ENCODE measurements at places on chromosomes 6 and 20.

DNA sequence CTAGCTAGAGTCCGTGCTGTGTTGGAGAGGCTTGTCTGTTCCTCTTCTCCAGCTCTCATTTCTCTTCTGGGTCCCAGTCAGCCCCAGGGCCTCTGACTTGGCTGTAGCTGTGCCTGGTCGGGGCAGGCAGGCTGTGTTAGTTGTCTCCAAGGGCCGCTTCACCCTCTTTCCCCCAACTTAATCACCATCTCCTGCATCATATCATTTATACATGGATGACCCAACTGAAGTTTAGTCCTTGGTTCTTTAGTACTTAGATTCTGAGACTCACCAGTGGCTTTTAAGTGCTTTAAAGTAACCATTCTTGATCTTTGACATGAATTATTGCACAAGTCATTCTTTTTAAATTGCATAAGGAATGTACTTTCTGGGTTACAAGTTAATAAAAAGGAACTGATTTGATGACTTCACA lies 127.3 kb downstream of the RTN4IP1 start:
- DNase-seq: no peak

- DNase-seq: no peak
Observed at GRCh38 chr6:5540370-5540769, 279.1 kb downstream of the FARS2 start.

- peak; percentile 15 for DNase-seq
Observed at GRCh38 chr20:13008761-13009681, at the start of gene SPTLC3. TSS of gene SPTLC3 (plus strand) at chr20:13008972. CDS start at chr20:13009268, 296 bp downstream.

DNA sequence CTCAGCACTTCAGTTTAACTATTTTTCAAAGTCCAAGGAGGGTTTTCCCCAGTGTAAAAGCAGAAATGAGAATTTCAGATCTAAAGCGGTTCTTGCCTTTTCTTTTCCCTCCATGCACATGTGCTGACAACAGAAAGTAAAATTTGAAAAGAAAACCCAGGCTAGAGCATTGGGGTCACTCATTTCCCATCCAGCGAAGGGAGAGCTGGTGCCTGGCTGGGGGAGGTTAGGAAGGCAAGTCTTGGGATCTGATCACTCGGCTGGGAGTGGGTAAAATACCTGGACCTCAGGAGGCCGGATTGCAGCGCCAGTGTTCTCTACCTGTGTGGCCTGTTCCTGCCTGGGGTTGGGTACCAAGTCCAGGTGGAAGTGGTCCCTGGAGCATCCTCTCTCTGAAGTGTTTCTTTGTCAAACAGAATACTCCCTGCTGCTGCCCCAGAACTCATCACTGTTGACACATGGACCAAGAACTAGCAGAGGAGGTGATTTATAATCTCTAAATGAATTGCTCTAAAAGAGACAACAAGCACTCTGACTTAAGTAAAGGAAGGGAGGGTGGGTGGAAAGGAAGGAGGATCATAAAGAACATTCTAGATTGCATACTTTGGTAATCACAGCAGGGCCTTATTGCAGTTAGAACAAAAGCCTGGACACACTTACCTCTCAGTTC lies 136.0 kb downstream of the MTHFD1L start:
- no peak for DNase-seq

GRCh38 chr6:43966374-43966658 lies 160.9 kb downstream of the MRPL14 start:
- no peak for DNase-seq

DNA sequence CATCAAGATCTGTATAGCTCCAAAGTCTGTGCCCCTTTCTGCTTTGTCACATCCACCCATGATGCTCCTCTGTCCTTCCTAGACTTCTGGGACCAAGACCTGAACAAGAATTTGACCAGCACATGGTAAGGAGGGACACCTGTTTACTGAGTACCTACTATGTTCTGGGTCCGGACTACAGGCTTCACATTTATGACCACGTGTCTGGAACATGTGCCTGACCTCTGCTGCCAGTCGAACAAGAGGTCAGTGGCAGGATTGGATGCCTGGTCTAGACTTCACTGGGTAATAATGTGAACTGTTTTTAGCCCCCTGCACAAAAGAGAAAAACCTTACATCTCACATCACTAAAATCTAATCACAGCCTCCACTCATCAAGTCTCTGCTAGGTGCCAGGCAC lies 7.3 kb upstream of the PDYN start:
- DNase-seq: no peak

DNA sequence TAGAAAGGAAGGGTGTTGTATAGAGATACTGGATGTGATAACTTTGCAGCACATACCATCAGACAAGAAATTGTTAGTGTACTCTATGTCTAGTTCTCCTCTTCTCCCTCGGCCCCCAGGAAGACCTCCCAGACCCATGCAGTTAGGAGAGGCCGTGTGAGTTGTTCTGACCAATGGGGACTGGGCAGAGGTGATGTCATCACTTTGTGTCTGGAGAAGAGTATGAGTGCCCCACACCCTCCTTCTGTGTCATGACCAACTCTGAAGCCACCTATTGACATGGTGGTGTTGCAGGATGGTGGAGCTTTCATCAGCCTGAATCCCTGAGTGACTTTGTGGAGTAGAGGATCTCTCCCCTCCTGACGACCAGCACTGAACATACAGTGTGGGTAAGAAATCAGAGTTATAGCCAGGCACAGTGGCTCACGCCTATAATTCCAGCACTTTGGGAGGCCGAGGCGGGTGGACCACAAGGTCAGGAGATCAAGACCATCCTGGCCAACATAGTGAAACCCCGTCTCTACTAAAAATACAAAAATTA lies 72.2 kb downstream of the IPCEF1 start:
- DNase-seq: no peak

DNA sequence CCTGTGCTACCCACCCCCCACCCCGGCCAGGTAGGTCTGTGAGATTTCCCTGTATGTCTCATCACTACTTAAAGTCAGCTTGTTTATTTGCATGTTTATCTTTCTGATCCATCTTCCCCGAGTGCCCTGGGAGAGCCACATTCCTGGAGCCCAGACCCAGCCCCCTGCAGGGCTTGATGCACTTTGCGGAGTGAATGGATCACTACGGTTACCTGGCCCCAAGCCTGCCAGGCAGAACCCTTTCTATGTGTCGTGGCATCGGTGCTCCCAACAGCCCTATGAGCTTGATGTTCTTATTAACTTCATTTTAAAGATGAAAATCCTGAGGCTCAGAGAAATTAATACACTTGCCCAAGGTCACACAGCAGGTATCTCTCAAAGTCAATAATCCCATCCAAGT lies 13.6 kb upstream of the SLCO4A1 start:
- DNase-seq: no peak

Measured in tibial nerve (tissue), 4 donors.